ENCODE measurements at places on chromosomes 6 and 20. TPM values are rescaled to one million over a fixed set of nuclear protein-coding genes. Genes with fewer than 3 reads are reported as not detected.

The PRICKLE4 gene
- 1.4 TPM for total RNA-seq

The INSM1 gene
- not detected for total RNA-seq

- no peak overlapping the region for H3K4me3 ChIP-seq
- no peaks in the 10 kb centered on the region for H3K36me3 ChIP-seq
Observed at GRCh38 chr6:13733178-13733887, 21.7 kb upstream of the RANBP9 start.

DNA sequence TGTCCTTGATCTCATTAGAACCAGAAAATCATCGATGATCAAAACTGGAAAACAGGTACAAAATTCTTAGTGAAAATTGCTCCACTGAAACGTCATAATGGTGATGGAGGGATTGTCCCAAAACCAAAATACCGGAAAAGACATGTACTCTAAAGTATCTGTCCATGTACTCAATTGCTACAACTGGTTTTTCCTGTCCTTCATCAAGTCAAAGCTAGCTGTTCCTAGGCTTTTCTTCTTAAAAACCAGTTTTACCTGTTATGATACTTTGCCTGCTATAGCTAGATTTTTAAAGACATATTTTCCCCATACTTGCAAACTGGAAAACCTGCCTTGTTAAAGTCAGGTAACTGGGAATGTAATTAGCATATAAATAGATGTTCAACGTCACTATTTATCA is 50.5 kb upstream of the LRRC1 start:
- no peak overlapping the region for H3K4me3 ChIP-seq
- DNase-seq = no peak
- no peak overlapping the region for H3K27ac ChIP-seq
- H3K36me3 ChIP-seq = no peaks in the 10 kb centered on the region

DNA sequence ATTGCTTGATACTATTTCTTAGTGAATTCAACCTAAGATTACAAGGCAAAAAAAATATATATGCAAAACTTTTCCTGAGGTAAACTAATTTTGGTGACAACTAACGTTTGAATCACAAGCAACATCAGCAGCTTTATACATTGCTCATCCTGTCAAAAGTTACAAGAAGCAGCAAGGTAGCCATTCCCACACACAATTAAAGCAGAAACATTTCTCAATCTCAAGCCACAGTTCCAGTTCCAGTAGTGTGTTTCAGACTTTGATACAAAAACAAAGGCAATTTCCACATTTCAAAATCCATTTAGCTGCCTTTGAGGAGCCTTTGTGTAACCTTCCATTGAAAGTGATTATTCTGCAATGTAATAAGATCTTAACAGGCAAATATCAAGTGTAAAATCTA is 191.0 kb downstream of the WDR27 start:
- no peaks in the 10 kb centered on the region for H3K27me3 ChIP-seq
- H3K4me3 ChIP-seq = no peak overlapping the region
- H3K36me3 ChIP-seq = no peaks in the 10 kb centered on the region
- no peaks in the 10 kb centered on the region for H3K4me1 ChIP-seq
- DNase-seq = no peak

All from liver (tissue), 10 donors.